ENCODE measurements at places on chromosomes 16 and 17.

GRCh38 chr17:79459003-79459655, 151.7 kb downstream of the RBFOX3 start:
- no peak for DNase-seq

- peak; percentile 71 for DNase-seq
These were observed 45.2 kb downstream of the MYH13 start for GRCh38 chr17:10327640-10328039.

GRCh38 chr17:72735592-72735991, 356.9 kb downstream of the SLC39A11 start:
- DNase-seq: no peak

GRCh38 chr17:27265333-27265732, 28.6 kb upstream of the WSB1 start:
- DNase-seq: no peak

Data from stimulated activated CD4-positive, alpha-beta T cell treated with anti-CD3 and anti-CD28 coated beads, Interleukin-2, amount 100 ng/mL, for 24 hours (primary cell).